ENCODE measurements at places on chromosomes 3 and 15.

- DNase-seq = no peak
Measured at GRCh38 chr3:7700977-7701376, 800.6 kb upstream of the LMCD1 start.

GRCh38 chr3:49135499-49135898 lies 2.6 kb upstream of the LAMB2 start:
- DNase-seq = no peak

- DNase-seq = no peak
Measured at GRCh38 chr3:22959593-22959992, 243.5 kb upstream of the UBE2E2 start.

DNA sequence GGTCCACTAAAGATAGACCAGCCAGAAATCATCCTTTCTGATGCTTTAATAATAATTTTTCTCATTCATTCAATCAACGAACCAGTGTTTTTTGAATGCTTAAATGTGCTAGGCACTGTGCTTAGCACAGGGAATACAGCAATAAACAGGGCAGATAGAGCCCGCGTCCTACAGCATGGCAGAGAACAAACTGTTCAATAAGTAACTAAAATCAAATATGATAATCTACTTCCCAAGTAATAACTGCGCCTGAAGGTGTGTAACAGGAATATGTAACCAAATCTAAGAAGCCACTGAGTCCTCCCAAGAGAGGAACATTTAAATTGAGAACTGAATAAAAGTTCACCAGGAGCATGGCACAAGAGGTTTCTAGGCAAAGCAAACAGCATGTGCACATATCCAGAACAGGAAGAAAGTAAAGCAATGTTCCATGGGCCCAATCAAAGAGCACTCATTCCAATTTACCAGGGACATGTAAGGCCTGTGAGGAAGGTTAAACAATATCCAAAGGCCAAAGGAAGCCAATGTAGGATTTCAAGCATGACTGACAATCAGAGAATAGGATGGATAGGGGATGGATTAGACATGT lies 311.0 kb upstream of the RARB start:
- DNase-seq = no peak

- DNase-seq = peak; percentile 58
Measured at GRCh38 chr3:45884368-45885201, 1.8 kb upstream of the CCR9 start.

GRCh38 chr3:42351207-42351606 lies 59.2 kb downstream of the LYZL4 start:
- no peak for DNase-seq

DNA sequence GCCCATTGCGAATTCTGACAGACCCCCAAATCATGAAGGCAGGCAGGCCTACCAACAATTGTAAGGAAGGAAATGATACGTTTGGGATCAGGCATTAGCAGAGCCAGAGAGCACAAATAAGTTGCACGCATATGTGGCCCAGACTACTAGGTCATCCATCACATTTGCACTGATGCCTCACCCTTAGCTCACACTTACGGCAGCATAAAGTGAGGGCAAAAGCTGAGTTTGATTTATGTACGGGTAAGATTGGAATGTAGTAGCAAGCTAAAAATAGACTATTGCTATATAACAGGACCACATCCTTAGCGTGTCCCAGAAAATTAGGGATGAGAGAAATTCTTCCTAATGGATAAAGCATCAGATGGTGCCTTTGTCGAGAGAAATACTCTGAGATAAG lies 58.6 kb downstream of the QTRT2 start:
- DNase-seq = no peak

DNA sequence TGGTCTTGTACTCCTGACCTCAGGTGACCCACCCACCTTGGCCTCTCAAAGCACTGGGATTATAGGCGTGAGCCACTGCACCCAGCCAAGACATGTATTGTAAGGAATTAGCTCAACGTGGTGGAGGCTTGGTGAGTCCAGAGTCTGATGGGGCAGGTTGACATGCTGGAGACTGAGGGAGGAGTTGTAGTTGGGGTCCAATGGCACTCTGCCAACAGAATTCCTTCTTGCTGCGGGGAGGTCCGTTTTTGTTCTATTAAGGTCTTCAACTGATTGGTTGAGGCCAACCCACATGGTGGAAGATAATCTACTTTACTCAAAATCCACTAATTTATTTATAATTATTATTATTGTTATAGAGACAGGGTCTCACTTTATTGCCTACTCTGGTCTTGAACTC lies 30.1 kb downstream of the PLA2G4D start:
- DNase-seq = no peak

DNA sequence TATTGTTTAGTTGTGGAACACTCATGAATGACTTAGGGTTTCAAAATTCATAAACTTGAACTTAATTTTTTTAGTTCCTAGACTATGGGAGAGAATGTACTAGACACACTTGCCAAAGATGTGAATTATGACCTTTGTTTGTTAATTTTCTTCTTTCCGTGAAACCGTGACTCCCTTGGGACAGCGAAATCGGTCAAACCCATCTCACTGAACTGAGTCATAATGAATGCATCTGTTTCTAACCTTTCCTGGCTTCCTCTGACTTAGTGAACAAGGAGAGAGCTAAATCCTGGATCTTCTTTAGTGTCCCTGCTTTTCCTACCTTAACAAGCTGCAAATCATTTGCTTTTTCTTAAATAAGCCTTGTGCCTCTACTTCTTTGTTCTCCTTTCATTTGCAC lies 85.5 kb downstream of the LARS2 start:
- no peak for DNase-seq

- no peak for DNase-seq
Measured at GRCh38 chr3:183151086-183151485, 11.4 kb downstream of the LAMP3 start.

GRCh38 chr3:196609805-196610515 lies 29.5 kb upstream of the NRROS start:
- no peak for DNase-seq

GRCh38 chr3:124318656-124319055 lies 326.7 kb upstream of the ROPN1 start:
- DNase-seq = no peak

GRCh38 chr3:32814361-32814760 lies 3.4 kb upstream of the TRIM71 start:
- DNase-seq = no peak

GRCh38 chr15:100922192-100923040 lies 3.3 kb downstream of the LRRK1 start:
- no peak for DNase-seq

GRCh38 chr3:15372918-15373317 lies 40.5 kb upstream of the SH3BP5 start:
- DNase-seq = no peak

DNA sequence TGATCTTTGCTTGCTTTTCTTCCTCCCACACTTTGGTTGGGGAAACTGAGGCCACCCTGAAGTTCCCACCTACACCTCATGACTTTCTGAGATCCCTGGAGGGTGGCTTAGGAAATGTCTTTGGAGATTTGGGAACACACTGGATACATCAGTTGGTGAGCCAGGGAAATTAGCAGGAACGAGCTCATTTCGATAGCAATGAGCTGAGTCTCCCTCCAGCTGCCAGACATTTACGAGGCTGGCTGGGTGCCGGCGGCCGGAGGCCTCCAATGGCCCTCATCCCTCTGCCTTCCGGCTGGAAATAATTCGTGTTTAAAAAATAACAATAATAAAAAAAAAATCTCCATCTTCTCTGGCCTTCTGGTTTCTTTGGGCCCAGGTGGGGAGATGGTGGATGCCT lies 38.8 kb downstream of the SMAD6 start:
- no peak for DNase-seq

- no peak for DNase-seq
Measured at GRCh38 chr15:74777769-74778598, 3.9 kb upstream of the CSK start.

DNA sequence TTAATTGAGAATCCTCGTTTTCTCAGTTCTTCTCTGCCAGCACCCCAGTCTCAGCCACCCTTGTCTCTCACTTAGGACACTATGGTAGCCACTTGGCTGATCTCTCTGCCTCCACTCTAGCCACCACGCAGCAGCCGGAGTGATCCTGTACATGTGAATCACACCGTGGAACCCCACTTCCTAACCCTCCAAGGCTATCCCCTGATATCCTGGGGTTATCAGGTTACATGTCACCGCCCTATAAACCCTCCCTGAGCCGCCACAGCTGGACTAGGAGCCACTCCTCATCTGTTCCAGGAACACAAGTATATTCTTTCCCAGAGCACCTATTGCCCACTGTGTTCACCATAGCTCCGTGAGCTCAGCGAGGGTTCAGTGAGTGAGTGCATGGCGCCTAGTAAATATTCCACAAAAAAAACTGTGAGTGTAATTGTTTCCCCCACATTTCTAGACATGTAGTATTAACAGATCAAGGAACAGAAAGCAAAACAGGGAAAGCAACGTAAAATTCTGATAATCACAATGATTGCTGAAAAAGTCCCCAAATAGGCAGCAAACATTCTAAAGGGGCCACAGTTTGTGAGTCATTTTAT lies 661 bp upstream of the PARP14 start:
- peak; percentile 32 for DNase-seq

- DNase-seq = no peak
Measured at GRCh38 chr15:94453227-94453988, 222.0 kb downstream of the MCTP2 start.

GRCh38 chr15:95078003-95078402 lies 846.6 kb downstream of the MCTP2 start:
- DNase-seq = no peak

DNA sequence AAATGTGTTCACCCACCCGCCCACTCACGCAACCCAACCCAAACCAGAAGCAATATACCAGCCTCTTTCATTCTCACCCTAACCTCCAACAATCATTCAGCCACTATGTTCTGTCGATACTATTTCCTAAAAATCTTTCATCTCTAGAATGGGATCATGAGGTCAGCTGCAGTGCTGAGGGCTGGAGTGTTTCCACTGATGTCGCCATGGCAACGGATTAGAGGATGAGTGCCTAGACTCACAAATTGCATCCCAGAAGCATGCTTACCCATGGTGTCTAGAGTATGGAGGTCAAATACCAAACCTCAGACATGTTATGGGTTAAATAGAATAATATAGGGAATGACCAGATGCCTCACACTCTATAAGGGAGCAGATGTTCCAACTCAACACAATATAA lies 138.5 kb downstream of the GABRB3 start:
- DNase-seq = no peak

DNA sequence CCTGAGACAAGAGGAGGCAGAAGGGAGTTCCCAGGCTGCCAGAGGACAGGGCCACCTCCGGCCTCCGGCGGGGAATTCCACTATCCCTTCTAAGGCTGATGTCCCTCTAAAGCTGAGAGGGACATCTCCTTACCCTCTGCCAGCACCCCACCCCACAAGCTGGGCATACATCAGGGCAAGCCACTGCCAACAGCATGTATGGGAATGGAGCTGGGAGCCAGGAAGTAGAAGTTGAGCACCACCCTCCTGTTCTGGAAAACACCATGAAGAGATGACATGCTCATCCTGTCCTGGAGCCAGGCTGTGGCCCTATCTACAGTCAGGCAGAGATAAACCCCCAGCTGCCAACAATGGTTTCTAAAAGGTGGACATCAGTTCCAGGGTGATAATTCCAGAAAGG lies 7.1 kb downstream of the PLCD1 start:
- peak; percentile 7 for DNase-seq

- DNase-seq = no peak
Measured at GRCh38 chr3:52238193-52238760, 681 bp downstream of the TWF2 start.

- no peak for DNase-seq
Measured at GRCh38 chr15:48569591-48570302, 75.8 kb downstream of the FBN1 start.

DNA sequence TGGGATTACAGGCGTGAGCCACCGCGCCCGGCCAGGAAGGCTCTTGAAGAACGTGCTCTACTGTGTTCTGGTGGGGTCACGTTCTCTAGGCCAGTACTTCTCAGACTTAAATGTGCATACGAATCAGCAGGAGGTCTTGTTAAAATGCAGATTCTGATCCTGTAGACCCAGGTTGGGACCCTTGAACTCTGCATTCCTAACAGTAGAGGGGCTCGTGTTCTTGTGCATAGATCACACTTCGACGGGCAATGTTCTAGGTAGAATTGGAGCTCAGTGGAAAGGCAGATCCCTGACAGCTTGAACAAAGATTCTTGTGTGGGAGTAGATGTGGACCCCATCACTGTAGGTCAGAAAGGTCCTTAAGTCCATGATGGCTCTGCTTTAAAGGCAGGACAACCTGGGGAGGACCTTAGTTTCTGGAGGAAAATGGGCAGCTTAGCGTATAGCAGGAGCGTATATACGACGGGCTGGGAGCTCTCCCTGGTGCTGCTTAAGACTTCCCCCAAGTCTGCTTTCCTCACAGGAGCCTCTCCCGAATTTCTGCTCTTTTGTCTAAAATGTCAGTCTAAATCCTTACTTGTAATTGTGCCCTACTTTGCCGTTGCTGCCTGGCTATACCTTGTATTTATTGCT lies 16.9 kb upstream of the FAM81A start:
- DNase-seq = no peak
